ENCODE measurements at places on chromosomes 2 and 18. TPM values are rescaled to one million over a fixed set of nuclear protein-coding genes. Genes with fewer than 3 reads are reported as not detected.

- DNase-seq, result no peak
These were observed 129.7 kb upstream of the MYCN start for GRCh38 chr2:15810477-15811150.

DNA sequence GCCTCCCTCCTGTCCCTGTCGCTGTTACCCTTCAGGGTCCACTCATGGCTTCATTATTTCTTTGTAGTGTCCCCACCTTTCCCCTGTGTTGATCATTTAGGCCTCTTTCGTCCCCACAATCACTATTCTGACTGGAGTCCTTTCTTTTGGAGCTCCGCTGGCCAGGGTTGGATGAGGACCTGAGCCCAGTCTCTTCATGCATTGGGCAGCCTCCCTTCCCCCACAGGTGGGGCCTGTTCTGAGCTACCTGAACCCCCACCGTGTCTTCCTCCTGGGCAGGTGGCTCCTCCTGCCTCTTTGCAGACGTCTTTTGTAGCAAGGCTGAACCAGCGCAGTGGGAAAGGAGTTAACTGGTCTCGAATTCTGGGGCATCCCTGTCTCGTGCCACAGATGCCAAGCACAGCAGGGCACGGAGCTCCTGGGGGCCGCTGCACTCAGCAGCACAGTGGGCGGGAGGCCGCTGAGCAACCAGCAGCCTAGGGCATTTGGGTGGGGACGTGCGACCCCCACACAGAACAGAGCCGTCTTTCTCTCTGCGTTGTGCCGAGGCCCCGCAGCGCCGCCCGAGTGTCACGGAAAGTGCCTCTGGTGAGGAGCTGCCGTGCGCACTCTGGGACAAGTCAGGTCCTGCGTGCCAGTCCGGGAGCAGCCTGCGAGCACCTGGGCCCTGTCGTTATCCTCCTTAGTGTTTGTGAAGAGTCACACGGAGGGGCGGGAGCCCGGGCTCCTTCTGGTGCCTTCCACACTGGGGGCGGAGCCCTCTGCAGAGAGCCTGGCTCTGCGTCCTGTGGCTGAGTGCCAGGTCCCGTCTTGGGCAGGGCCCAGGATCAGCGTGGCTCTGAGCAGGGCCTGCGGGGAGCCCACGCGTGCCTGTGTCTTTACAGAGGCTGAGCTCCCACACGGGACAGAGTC, 130.1 kb downstream of the NFATC1 start:
- no peak for DNase-seq

DNA sequence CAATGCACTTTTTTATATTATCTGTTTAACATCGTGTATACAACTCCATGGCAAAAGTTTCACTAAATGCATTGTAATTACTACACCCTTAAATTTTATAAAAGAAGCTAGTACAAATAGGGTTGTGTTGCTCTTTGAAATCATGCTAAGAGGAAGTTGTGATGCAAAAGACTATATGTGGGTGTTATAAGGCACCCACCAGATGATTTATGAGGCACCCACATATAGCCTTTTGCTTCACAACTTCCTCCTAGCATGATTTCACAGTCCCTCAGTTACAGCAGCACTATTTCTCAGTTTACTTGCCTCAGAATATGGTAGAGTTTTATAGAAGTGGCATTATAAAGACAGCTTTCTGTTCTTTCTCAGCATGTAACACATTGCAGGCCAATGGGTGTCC, 277.3 kb upstream of the DOK6 start:
- DNase-seq, result no peak

GRCh38 chr2:35783723-35784122, 571.9 kb upstream of the CRIM1 start:
- peak; percentile 20 for DNase-seq

DNA sequence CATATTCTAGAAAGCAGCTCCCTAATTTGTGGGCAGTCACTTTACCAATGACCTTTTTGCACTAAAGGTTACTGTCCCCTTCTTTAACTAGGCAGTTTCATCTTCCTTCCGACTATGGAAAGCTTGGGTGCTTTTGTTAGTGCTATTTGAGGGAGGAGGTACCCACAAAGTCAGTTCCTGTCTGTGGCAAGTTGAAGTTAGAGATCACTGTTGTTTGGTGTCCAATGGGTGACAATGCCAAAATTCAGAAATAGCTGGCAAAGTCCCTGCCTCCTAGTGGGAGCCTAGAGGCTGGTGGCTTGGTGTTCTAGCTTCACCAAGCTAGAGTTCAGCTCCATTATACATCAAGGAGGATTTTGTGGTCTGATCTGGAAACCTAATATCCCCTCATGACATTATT, 87.1 kb upstream of the PNPT1 start:
- DNase-seq, result no peak

GRCh38 chr18:67875944-67876343, 359.4 kb upstream of the DSEL start:
- no peak for DNase-seq

Gene GPR45
- not detected for total RNA-seq

GRCh38 chr18:76392349-76392748, 102.7 kb downstream of the ZNF516 start:
- DNase-seq, result no peak

Gene LHCGR
- total RNA-seq, result not detected

Gene SRD5A2
- not detected for total RNA-seq

Gene CAVIN2
- total RNA-seq, result 2.5 TPM

DNA sequence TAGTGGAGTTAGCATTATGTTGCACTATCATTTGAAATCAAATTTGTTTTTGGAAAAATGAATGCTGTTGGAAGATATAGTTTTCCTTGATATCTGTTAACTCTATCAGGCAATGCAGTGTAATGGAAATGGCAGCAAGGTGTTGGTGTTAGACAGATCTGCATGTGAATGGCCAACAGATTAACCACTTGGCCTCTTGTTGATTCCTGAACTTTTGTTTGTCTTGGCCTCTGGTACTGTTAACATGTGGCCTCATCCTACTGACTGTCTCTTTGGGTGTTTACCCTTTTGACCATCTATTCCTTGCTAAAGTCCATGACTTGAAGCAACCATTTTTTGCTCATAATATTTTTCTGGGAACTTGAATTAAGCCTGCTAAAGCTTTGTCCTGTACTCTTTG, 110.2 kb upstream of the CDH2 start:
- no peak for DNase-seq

GRCh38 chr2:199804831-199805230, 46.2 kb downstream of the FTCDNL1 start:
- no peak for DNase-seq

- no peak for DNase-seq
These were observed 44.8 kb downstream of the SETBP1 start for GRCh38 chr18:44725300-44726058.

Gene GALNT13
- total RNA-seq, result 3.6 TPM

- DNase-seq, result peak; percentile 10
These were observed 96.7 kb downstream of the CCDC148 start for GRCh38 chr2:158359846-158360245.

Gene SP100
- 50.2 TPM for total RNA-seq

Gene BOLL
- total RNA-seq, result not detected

Gene DNAJC10
- 167 TPM for total RNA-seq

DNA sequence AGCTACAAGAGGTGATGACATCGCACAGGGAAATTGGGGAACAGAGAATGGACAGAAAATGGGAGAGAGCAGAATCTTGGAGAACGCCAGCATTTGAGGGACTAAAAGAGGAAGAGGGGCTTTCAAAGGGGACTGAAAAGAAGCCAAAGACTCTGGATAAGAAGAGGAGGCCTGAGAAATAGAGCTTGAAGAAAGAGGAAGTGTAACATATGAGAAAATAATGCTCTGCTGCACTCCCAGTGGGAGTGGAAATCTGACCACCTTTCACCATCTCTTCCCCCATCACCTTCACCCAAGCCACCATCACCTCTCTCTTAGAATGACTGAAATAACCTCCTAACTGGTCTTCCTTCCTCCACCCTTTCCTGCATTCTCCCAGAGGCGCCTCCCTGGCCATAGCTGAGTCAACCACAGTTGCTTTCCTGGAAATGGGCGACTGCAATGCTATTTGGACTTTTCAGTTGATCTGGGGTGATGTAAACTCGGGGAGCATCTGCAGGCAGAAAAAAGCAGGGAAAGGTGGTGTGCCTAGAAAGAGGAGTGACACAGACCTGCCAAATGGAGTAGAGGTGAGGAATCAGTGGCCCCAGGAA, 16.8 kb downstream of the CXCR1 start:
- DNase-seq, result no peak

- no peak for DNase-seq
These were observed 65.4 kb downstream of the EIF2AK3 start for GRCh38 chr2:88561646-88562388.

Gene SLC4A5
- 1.2 TPM for total RNA-seq

Gene SLC4A3
- 7.3 TPM for total RNA-seq

DNA sequence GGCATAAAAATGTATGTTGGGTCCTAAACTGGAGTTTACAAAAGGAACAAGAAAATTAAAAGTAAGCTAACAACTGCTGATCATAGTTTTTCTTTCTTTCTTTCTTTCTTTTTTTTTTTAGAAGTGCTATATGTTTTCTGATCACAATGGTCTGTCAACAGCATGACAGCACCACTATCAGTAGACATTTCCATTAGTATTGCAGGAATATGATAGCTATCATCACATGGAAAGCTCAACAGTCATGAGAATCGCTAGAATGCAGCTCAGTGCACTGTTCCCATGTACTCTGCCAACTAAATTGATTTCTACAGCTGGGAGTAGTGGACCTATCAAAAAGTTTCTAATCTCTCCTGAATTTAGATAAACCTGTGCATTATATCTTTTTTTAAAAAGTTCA, 950.3 kb upstream of the ACVR2A start:
- DNase-seq, result no peak

Gene TMEM17
- 7.6 TPM for total RNA-seq

- no peak for DNase-seq
These were observed 35.8 kb downstream of the MFSD6 start for GRCh38 chr2:190443778-190444481.

Gene PRLH
- not detected for total RNA-seq

Gene LRRTM4
- total RNA-seq, result 1.3 TPM

Measured in PC-9 (cell line).